ENCODE measurements at places on chromosomes 4 and X. TPM values are rescaled to one million over a fixed set of nuclear protein-coding genes. Genes with fewer than 3 reads are reported as not detected.

Gene ALAS2
- total RNA-seq = not detected

Gene PAGE4
- not detected for total RNA-seq

Gene GPR143
- not detected for total RNA-seq

Gene RAI2
- total RNA-seq = 0.14 TPM

Gene SEPTIN11
- total RNA-seq = 279 TPM

Gene ZFP92
- 0.28 TPM for total RNA-seq

Gene ZNF157
- not detected for total RNA-seq

Gene MAGEA1
- total RNA-seq = 0.14 TPM

Measured in smooth muscle cell of bladder (primary cell).